ENCODE measurements at places on chromosomes 5 and 9. TPM values are rescaled to one million over a fixed set of nuclear protein-coding genes. Genes with fewer than 3 reads are reported as not detected.

PCDHB15 gene
- total RNA-seq = 0.14 TPM

ASPN gene
- not detected for total RNA-seq

CACNA1B gene
- total RNA-seq = 0.14 TPM

FOXI1 gene
- not detected for total RNA-seq

BHMT2 gene
- 0.22 TPM for total RNA-seq

NINJ1 gene
- total RNA-seq = 19.7 TPM

NUTM2G gene
- not detected for total RNA-seq

AGXT2 gene
- not detected for total RNA-seq

All from thoracic aorta endothelial cell (primary cell).